Testis (tissue), 5 donors: ENCODE measurements at places on chromosomes 6 and 20.

- peak within 1 kb of the TSS; percentile 69 for H3K27ac ChIP-seq
- no peaks in the 10 kb centered on the region for H3K27me3 ChIP-seq
- peaks cover 16% of the 10 kb centered on the region for H3K4me1 ChIP-seq
- H3K4me3 ChIP-seq: peak within 1 kb of the TSS; percentile 85
- no peak for DNase-seq
Observed at GRCh38 chr6:18154507-18155149, at the start of gene TPMT. Gene TPMT, minus strand, starts transcription at chr6:18155077. Its CDS starts 5,950 bp downstream, at chr6:18149127.

- H3K4me3 ChIP-seq: no peak overlapping the region
- no peak overlapping the region for H3K27ac ChIP-seq
- no peaks in the 10 kb centered on the region for H3K36me3 ChIP-seq
- DNase-seq: no peak
Observed at GRCh38 chr20:2986466-2986865, 57.0 kb upstream of the GNRH2 start.

GRCh38 chr6:147856687-147857086 lies 348.2 kb downstream of the SAMD5 start:
- H3K27me3 ChIP-seq: no peaks in the 10 kb centered on the region
- H3K27ac ChIP-seq: no peak overlapping the region
- no peak overlapping the region for H3K4me3 ChIP-seq
- H3K36me3 ChIP-seq: no peaks in the 10 kb centered on the region

DNA sequence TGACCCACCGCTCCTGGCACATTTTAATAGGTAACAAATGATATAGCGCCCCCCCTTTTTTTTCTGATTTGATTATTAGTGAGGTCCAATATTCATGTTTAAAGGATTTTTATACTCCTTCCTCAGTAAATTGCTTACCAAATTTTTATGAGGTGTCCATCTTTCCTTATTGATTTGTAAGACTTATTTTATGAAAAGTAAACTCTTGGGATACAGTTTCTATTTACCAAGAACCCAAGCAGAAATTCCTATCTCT lies 25.1 kb downstream of the TRIM27 start:
- H3K4me3 ChIP-seq: no peak overlapping the region
- H3K27ac ChIP-seq: no peak overlapping the region
- no peaks in the 10 kb centered on the region for H3K27me3 ChIP-seq
- H3K4me1 ChIP-seq: peaks cover 5% of the 10 kb centered on the region
- no peaks in the 10 kb centered on the region for H3K36me3 ChIP-seq

- H3K4me3 ChIP-seq: no peak overlapping the region
- no peaks in the 10 kb centered on the region for H3K27me3 ChIP-seq
- H3K36me3 ChIP-seq: no peaks in the 10 kb centered on the region
- DNase-seq: no peak
Observed at GRCh38 chr6:33631971-33632557, 10.9 kb downstream of the ITPR3 start.

- no peaks in the 10 kb centered on the region for H3K27me3 ChIP-seq
- no peak overlapping the region for H3K4me3 ChIP-seq
- peak; percentile 60 for DNase-seq
- peaks cover 27% of the 10 kb centered on the region for H3K4me1 ChIP-seq
- no peaks in the 10 kb centered on the region for H3K36me3 ChIP-seq
Observed at GRCh38 chr20:45826381-45827019, 612 bp downstream of the TNNC2 start.

- H3K4me1 ChIP-seq: no peaks in the 10 kb centered on the region
- no peaks in the 10 kb centered on the region for H3K36me3 ChIP-seq
- peak; percentile 34 for DNase-seq
- H3K27ac ChIP-seq: no peak overlapping the region
- no peak overlapping the region for H3K4me3 ChIP-seq
Observed at GRCh38 chr6:6591778-6592465, 3.4 kb downstream of the LY86 start.

- no peak overlapping the region for H3K27ac ChIP-seq
- no peaks in the 10 kb centered on the region for H3K36me3 ChIP-seq
- no peaks in the 10 kb centered on the region for H3K27me3 ChIP-seq
- no peak overlapping the region for H3K4me3 ChIP-seq
- no peak for DNase-seq
Observed at GRCh38 chr6:42618686-42619085, 54.9 kb downstream of the UBR2 start.

DNA sequence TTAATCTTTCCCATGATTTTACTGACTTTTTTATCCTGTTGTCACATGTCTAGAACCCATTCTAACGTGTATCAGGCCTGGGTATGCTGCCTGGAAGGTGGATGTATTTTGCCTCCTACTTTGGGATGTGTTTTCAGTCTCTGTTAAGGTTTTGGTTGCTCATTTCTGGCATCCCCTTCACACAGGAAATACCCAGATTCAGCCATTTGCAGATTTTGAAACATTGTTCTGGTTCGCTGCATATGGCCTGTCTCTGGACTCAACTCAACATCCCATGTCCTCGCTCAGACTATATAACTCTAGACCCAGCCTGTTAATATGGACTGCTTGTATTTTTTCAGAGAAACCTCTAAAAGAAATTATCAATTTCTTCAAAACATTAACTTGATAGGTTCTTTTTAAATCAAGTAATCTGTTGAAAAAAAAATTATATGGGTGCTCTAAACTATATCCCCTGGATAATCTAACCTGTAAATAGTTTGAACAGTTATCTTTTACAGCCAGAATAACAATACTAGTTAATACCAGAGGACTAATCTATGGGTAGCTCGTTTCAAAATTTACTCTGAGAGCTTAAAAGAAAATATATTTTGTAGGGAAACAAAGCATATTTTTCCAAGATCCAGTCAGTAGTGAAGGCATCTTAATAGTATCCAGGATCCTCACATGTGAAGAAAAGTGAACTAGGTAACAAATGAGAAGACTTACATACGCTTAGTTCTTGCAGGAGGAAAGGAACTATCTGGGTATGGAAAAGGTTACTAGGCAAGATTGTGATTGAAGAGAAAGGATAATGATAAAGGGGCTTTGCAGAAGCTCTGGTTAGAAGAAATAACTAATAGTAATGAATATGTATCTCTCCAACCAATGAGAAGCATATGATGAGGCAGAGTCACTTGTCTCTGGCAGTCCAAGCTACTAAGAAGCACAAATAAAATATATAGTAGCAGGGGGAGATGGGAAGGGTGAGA lies 23.4 kb upstream of the HLA-DQB1 start:
- H3K27me3 ChIP-seq: no peaks in the 10 kb centered on the region
- no peak overlapping the region for H3K4me3 ChIP-seq
- H3K36me3 ChIP-seq: no peaks in the 10 kb centered on the region
- H3K27ac ChIP-seq: no peak overlapping the region
- H3K4me1 ChIP-seq: no peaks in the 10 kb centered on the region

DNA sequence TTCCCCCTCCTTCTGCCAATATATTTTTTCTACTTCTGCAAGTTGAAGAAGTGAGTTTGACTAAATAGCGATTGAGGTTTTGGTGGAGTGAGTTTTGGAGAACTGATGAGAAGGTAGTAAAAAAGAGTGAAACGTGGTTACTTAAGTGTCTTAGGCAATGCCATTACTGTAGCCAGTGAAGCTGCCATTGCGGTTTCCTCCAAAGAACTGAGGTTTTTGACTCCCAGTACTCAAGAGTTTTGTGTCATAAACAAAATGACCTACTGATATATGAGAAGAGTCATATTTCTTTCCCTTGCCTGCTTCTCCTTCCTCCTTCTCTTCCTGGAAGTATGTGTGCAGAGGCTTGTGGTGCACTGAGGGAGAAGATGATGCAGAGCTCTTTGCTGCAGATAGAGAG lies 554.5 kb upstream of the MAP3K7 start:
- no peak overlapping the region for H3K4me3 ChIP-seq
- no peaks in the 10 kb centered on the region for H3K36me3 ChIP-seq
- no peak for DNase-seq
- no peaks in the 10 kb centered on the region for H3K4me1 ChIP-seq
- H3K27me3 ChIP-seq: no peaks in the 10 kb centered on the region

DNA sequence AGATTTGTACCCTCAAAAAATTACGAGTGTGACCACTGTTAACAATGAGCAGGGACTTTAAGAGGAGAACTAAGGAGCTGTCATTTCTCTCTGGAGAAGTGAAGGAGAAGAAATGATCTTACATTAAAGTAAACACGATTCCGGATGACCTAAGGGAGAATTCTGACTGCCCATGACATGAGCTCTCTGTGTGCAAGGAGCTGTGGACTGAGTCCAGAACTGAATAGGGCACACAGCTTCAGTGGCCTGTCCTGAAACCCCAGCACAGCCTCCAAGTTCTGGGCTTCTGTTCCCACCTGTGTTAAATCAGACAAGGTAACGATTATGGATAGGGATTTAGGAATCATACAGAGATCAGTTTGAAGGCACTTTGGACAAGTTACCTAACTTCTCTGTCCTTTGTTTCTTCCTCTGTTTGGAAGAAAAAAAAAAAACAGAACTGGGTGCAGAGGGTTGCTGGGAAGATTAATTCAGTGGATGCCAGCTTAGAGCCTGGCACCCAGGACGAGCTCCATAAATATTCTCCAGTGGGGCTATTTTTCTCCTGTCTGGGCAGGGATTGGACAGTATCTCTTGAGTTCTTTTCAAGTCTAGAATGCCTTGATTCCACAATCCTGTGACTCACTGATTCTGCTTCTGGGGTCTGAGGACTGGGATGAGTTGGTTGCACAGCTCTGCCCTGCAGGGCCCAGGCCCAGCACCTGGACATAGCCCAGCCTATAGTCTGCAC lies 65.7 kb downstream of the MRPL14 start:
- H3K27ac ChIP-seq: no peak overlapping the region
- H3K36me3 ChIP-seq: no peaks in the 10 kb centered on the region
- no peak overlapping the region for H3K4me3 ChIP-seq
- no peaks in the 10 kb centered on the region for H3K27me3 ChIP-seq

DNA sequence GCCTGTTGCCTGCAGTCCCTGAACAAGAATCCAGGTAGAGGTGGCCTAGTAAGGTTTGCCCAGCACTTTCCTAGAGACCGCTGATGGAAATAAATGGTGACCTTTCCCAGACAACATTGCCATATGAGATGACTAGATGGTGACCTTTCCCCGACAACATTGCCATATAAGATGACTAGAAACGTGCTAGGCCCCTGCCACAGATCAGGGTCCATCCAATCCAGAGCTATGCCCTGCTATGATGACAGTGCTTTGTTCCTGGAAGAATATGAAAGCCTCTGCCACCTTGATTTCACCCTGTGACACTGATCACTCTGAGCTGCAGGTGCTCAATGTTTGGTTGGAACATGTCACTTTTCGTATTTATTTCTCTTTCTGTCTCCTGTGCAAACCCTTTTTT lies 133.8 kb upstream of the SPTLC3 start:
- H3K36me3 ChIP-seq: no peaks in the 10 kb centered on the region
- peaks cover 10% of the 10 kb centered on the region for H3K4me1 ChIP-seq
- no peaks in the 10 kb centered on the region for H3K27me3 ChIP-seq
- H3K4me3 ChIP-seq: no peak overlapping the region

DNA sequence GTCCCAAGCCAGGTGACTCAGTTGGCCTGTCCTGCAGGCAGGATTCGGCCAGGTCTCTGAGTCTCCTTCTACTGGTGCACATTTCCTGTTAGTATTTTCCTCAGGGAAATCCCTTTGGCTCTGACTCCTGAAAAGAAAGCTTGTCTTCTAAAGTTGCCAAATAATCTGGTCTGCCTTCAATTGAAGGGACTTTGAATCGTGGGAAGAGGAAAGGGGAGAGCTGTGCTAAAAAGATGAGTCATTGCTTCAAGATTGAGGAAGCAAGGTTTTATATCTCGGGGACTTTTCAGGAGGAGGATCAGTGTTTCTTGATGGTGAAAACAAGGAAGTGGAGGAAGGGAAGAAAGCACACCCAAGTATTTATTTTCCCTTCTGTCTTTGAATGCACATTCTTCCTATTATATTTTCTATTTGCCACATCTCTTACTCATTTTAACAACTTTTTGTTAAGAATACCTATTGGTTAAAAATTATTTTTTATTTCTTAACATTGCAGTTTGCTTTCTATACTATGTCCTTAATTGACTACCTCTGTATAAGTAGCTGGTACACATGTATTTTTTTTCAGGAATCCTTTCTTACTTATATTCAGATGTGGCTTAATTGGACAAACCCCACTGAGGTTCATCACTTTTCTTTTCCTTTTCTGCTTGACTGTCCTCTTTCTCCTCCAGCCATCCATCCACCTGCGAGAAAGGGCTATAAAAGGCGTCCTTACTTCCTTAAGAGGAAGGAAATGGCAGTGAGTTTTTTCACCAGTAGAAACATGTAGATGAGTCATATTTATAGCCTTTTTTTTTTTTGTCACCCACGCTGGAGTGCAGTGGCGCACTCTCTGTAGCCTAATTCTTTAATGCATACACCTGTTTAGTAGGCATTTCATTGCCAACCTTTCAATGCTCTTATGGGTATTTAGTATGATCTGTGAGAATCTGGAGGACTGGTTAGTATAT lies 15.0 kb upstream of the IFNGR1 start:
- H3K4me1 ChIP-seq: no peaks in the 10 kb centered on the region
- peak overlapping the region; percentile 54 for H3K27ac ChIP-seq
- H3K4me3 ChIP-seq: no peak overlapping the region
- no peak for DNase-seq
- H3K36me3 ChIP-seq: no peaks in the 10 kb centered on the region
